ENCODE measurements at places on chromosomes 3 and 15.

DNA sequence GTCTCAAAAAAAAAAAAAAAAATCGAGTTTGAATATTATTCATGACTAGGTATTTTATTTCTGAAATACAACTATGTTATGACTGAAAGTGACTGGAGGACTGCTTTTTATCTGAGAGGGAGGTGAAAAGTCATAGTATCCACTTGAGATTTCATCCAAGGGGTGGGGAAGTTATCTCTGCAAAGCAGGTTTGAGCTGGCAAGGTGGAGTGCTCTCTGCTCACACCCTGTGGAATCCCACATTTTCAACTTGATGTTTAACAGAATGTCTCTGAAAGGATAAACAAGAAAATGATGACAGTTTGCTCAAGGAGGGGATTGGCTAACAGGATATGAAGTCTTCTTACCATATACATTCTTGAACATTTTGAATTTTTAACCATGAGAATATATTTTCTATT is 27.3 kb upstream of the SEC62 start:
- DNase-seq: no peak

- DNase-seq: no peak
Measured at GRCh38 chr3:171906951-171907676, 64.0 kb downstream of the TMEM212 start.

DNA sequence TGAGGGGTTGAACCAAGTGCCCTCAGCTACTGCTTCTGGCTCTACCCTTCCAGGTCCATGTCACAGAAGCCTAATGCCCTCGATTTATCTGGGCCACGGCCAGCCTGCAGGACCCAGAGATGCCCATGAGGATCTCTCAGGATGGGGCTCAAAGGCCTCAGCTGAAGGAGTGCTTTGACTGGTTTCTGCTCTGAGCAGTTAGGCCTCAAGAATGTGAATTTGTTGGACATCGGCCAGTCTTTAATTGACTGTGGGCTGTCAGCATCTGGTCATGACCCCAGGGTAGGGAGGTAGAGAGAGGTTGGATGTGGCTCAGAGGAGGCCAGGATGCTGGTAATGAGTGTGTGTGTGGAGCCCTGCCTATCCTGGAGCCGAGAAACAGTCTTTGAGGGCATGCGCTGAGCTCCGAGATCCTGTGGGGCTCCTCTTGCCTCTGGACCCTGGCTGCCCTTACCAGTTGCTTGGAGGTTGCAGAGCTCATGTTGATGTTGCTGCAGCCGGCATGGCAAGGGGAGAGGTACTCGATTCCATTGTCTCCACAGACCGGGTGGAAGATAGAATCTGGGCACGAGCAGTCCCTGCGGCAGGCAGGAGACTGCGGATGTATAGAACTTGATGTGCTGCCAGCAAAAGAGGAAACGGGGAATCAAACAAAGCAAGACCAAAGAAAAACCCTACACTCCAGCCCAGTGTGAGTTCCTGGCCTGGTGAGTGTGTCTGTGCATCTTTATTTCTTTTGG is 49.1 kb upstream of the RAB6B start:
- no peak for DNase-seq

DNA sequence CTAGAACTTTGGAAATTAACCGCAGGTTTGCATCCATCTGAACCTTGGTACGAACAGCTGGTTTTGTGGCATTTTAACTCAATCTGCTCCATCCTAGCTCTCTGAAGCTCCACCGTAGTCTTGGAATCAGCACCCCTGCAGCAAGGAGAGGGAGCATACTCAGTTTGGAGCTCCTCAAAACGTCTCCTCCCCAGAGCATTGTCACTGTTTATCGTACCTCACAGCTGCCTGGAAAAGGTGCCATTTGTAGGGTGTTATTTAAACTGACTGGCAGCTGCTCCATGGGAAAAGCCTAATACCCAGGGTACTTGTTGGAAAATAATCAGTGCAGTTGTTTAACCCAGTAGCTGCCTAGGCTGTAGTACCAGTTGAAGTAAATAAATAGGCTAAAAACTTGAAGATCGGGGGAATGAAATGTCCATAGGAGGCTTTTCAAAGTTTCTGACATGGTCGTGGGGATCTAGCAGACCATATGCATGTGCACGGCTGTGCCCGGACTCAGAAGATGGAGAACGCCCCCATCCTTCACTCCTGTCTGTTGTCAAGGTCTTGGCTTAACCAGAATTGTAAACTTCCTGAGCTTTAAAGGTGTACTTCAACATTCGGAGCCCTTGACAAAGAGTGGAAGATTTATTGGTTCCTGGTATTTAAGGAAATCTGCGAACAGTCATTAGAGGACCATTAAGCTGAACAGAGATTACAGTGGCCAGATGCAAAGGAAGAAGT is 43.9 kb downstream of the GHSR start:
- DNase-seq: no peak

- DNase-seq: no peak
Measured at GRCh38 chr3:73556520-73557372, 68.0 kb downstream of the PDZRN3 start.

DNA sequence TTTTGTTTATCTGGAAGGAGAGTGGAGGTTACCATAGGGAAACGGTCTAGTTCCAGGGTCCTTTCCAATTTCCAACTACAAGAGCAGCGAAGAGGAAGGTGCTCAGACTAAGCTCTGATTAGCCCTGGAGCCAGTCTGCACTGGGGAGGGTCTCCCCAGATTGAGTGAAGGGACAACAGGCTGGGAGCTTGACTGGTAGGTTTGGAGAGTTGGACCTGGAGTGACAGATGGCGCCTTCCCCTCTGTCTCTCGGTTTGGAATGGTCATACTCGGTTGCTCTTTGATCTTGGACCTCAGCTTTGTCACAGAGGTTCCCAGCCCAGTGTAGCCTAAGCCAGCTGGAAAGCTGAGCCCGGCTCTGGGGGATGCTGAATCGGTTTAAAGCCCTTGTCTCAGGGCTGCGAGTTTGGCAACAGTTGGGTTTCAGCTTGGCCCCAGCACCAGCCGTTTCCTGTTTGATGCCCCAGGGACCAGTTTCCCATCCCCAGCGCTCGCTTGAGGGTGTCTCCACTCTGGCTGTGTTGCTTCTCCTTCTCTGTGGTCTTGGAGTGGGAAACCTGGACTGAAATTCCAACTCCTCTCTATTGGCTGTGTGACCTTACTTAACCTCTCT is 53.1 kb upstream of the ULK4 start:
- DNase-seq: no peak

- DNase-seq: no peak
Measured at GRCh38 chr3:67654844-67655177, 399 bp upstream of the SUCLG2 start.

DNA sequence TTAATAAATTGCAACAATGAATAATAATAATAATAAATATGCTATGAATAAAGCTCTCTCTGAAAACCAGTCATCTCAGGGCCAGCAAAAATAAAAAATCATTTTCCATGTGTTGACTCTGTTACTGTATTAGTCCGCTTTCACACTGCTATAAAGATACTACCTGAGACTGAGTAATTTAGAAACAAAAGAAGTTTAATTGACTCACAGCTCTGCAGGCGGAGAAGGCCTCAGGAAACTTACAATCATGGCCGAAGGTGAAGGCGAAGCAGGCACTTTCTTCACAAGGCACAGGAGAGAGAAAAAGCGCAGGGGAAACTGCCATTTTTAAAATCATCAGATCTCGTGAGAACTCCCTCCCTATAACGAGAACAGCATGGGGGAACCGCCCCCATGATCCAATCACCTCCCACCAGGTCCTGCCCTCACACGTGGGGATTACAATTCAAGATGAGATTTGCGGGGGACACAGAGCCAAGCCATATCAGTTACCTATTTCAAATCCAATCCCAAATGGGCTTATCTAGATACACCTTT is 224.1 kb downstream of the IGSF11 start:
- DNase-seq: no peak

GRCh38 chr3:181855825-181856224 is 144.1 kb downstream of the SOX2 start:
- DNase-seq: no peak

DNA sequence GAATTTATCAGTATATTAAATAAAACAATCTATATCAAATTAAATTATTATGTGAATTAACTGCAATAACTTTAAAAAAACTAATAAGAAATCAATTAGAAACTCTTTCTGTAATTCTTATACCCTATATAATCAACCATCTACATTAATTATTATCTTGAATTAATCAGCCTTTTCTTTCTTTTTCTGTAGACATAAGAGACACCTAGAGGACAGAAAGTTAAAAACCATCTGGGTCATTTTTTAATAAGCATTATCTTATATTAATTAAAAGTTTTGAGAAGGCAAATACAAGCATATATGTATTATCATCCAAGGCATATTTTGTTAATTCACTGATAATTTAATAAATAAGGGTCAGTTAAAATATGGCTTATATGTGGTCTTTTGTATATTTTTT is 24.2 kb upstream of the SLC25A26 start:
- no peak for DNase-seq

- DNase-seq: no peak
Measured at GRCh38 chr3:126083138-126083445, 832 bp downstream of the SLC41A3 start.

GRCh38 chr15:25670025-25670554 is 193.0 kb downstream of the ATP10A start:
- DNase-seq: no peak

GRCh38 chr15:93266291-93266690 is 177.3 kb upstream of the RGMA start:
- DNase-seq: no peak

DNA sequence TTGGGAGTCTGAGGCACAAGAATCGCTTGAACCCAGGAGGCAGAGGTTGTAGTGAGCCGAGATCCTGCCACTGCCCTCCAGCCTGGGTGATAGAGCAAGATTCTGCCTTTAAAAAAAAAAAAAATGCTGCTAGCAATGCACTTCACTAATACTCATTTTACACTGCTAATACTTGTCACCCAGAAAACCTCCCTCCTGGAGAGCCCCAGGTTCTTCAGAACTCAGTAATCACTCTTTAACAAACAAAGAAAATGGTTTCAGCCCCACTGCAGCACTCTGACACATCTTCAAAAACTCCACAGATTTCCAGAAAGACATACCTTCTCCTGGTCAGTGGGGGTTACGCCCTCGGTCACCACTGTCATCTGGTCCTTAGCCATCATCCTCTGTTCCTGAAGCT is 366.7 kb downstream of the SHQ1 start:
- no peak for DNase-seq

DNA sequence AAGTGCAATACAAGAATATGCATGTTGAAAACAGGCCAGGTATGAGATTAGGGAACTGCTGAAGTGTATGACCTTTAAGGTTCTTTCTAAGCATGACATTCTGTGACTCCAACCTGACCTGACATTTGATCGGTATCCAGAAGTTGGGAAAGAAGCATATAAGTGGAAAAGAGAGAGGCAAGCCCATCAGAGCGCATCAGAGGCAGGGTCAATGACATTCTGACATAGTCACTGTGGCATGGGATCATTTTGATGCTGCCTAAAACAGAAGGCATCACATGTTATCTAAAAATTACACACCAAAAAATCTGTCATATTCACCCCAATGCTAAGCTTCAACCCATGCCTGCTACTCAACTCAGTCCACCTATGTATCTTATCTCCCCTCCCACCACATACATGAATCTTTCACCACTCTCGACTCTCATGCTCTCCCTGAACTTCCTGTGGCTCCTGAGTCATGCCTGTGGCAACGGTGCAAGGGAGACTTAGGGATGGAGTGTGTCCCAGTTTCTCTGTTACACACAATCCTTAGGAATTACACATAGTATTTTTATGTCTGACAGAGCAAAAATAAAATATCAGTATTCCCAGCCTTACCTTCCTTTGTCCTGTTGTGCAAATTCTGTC is 20.5 kb upstream of the LRRN1 start:
- DNase-seq: no peak

GRCh38 chr3:106386050-106386449 is 517.2 kb upstream of the CBLB start:
- DNase-seq: no peak

DNA sequence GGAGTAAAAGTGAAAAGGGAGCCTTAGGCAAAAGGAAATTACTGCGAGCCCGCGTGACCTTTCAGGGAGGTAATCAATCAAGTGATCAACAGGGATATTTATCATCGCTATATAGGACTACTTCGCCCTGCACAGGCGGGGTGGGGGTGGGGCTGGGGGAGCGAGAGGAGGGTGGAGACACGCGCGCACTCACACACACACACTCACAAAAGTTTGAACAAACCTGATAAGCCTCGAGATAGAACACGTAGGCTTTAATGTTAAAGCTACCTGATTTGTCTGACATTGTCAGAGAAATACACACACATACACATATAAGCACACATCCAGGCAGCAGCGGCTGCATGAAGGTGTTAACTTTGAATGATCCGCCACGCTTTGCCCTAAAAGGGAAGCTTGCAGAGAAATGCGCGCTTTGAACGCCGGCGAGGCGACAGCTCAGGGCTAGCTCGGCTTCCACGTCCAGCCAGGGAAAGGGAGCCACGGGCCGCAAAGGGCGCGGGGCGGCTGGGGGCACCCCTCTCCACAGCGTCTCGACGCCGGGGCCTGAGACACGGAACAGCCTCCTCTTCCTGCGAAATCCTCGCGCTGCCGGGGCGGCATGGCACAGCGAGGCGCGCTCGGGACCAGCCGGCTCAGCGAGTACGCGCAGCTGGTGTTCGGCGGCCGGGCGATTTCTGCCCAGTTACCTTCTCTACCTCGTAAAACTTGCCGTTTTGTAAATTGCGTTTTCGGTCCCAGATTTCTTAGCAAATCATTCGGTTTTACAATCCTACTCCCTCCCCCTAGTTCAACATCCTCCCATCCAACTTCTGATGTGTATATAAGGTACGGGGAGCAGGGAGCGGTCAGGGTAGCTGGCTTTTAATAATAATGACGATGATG is 4.8 kb upstream of the MECOM start:
- no peak for DNase-seq

DNA sequence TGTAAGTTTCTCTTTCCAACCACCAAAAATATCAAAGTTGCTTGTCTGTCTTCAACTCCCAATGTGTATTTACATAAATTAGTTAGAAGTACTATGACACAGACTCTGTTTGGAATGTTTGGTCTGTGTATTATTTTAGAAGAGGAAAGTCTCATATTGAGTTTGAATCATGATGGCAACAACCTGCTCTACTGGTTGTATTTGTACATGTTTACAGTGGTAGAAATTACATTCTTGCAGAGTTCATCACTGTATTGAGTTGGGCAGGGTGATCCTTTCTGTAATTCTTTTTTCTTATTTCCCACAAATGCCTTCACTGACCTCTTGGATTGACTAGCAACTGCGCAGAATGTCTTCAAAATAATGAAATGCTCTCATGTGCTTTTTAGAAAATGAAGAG is 149.6 kb downstream of the CHL1 start:
- no peak for DNase-seq

DNA sequence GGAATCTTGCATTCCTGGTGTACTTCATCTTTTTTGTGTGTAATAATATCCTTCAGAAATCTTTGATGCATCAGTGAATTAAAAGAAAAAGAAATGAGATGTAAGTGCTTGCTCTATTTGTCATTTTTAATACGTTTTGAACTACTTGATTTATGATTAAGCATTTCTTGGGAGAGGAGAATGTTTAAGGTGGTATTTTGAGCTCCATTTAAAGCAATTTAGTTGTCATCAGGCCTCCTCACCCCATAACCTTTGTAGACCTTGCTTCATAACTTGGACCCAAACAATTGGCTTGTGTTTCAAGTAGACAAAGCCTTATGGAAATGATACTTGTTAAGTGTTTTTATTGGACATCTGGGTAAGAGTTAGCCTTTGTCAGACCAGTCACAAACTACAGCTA is 87.1 kb upstream of the VEPH1 start:
- DNase-seq: no peak

- no peak for DNase-seq
Measured at GRCh38 chr3:185732782-185733181, 92.1 kb downstream of the IGF2BP2 start.

All from stimulated activated CD4-positive, alpha-beta T cell treated with anti-CD3 and anti-CD28 coated beads, Interleukin-2, amount 100 ng/mL, for 4 hours (primary cell).